ENCODE measurements at places on chromosomes 4 and X.
A peak's percentile ranks its signal among the peaks of the same experiment; 100 is the strongest.

GRCh38 chr4:48979914-48980579 is 6.0 kb upstream of the CWH43 start:
- no peak for DNase-seq

- DNase-seq = no peak
Observed at GRCh38 chr4:85452058-85452731, 22.8 kb upstream of the ARHGAP24 start.

DNA sequence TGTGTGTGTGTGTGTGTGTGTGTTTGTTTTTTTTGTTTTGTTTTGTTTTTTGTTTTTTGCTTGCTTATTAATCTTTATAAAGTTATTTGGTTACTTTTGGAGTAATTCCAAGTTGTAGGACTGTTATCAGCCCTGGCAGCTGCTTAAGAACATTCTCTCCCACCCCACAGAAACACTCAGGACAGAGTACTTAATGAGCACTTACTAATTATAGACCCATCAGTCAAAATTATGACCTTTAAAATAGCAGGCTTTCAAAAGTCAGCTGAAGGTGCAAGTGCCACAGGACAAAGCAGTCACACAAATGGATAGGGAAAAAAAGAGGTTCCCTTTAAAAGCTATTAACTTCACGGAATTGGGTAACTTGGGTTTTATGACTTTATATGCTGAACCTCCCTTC is 69.0 kb downstream of the BEND2 start:
- DNase-seq = no peak

DNA sequence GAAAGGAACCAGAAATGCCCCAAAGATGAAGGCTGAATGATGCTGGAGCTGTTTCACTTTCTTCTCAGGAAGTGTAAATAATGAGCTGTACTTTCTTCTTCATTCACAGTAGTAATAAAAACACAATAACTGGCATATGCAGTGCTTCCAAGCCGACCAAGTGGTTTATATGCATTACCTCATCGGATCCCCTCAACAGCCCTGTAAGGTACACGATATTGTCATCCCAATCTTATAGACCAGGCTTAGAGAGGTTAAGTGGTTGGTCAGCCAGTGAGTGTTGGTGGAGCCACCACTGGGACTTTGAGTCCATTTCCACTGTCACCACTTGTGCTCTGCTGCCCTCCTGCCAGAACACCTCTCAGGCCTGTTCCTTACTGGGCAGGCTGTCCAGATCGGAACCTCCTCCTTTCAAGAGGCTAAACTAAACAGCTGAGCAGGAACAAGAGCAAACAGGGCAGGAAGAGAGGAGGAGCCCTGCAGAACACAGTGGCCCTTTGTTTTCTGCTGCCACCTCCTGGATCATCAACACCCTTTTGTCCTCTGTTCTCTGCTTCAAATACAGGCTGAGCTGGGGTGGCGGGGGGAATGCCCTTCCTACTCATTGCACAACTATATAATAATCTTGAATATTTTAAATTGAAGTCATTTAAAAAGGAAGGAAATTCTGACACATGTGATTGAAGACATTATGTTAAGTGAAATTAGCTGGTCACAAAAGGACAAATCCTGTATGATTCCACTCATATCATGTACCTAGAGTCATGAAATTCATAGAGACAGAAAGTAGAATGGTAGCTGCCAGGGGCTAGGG is 112.5 kb upstream of the ATP6AP2 start:
- DNase-seq = peak; percentile 20

- no peak for DNase-seq
Observed at GRCh38 chr4:88751258-88752075, 53.8 kb upstream of the NAP1L5 start.

DNA sequence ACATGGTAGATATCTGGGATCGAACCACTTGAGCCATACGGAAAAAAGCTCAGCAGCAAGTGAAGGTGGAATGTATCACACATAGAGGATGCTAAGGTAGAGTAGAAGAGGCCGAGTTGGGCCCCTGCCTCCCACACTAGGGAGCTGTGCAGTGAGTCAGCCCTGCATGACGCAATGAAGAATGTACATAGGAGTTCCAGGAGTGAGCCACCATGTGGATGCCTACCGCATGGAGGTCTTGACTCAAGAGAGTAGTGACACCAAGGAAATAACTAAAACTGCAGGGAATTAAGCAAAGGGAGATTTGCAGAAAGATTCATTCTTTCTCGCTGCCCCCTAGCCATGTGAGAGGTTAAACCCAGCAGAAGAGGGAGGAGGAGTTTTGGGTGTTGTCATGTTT is 389.6 kb upstream of the IGFBP7 start:
- no peak for DNase-seq

GRCh38 chr4:38132107-38132673 is 172.0 kb downstream of the PTTG2 start:
- DNase-seq = peak; percentile 63

GRCh38 chr4:174650711-174651355 is 128.5 kb upstream of the HPGD start:
- DNase-seq = no peak

GRCh38 chr4:99285387-99285786 is 5.4 kb downstream of the ADH1A start:
- no peak for DNase-seq

DNA sequence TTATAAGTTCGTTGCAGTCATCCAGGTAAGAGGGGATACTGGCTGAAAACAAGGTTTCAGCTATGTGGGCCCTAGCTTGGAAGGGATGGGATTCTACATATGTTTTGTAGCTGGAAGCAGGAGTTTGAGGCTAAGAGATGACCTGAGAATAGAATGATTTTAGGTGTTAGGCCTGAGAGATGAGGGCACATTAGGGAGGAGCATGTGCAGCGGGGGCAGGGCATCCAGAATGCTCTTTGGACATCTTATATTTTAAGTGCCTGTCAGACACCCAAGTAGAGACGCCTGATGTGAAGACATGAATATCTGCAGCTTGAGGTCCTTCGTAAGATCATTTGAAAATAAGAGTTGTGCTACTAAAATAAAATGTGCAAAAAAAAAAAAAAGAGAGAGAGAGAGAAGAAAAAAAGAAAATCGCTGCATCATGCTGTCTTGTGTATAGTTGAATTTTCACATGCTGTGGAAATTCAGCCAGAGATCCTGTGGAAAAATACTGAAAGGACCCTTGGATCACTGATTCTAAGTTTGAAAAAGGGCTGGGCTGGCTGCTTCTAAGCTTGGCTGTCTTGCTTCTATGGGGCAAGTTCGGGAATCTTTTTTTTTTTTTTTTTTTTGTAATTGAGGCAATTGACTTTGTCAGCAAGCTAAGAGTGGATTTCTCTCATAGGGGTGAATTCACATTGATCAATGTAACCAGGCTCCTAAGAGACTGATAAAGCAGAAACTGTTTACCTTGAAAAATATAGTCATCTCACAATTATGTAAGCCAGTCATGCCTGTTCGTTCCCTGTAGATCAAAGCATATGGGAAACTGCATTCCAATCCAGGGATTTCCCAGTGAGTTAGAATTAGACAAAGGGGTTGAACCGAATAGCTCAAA is 341.0 kb upstream of the GATB start:
- no peak for DNase-seq

GRCh38 chrX:46686003-46686645 is 72.8 kb downstream of the SLC9A7 start:
- peak; percentile 22 for DNase-seq

GRCh38 chr4:174281901-174282300 is 1.6 kb downstream of the FBXO8 start:
- no peak for DNase-seq

GRCh38 chrX:154738011-154738738 is 12.7 kb downstream of the GAB3 start:
- no peak for DNase-seq

GRCh38 chr4:105279314-105279713 is 132.6 kb downstream of the TET2 start:
- no peak for DNase-seq

DNA sequence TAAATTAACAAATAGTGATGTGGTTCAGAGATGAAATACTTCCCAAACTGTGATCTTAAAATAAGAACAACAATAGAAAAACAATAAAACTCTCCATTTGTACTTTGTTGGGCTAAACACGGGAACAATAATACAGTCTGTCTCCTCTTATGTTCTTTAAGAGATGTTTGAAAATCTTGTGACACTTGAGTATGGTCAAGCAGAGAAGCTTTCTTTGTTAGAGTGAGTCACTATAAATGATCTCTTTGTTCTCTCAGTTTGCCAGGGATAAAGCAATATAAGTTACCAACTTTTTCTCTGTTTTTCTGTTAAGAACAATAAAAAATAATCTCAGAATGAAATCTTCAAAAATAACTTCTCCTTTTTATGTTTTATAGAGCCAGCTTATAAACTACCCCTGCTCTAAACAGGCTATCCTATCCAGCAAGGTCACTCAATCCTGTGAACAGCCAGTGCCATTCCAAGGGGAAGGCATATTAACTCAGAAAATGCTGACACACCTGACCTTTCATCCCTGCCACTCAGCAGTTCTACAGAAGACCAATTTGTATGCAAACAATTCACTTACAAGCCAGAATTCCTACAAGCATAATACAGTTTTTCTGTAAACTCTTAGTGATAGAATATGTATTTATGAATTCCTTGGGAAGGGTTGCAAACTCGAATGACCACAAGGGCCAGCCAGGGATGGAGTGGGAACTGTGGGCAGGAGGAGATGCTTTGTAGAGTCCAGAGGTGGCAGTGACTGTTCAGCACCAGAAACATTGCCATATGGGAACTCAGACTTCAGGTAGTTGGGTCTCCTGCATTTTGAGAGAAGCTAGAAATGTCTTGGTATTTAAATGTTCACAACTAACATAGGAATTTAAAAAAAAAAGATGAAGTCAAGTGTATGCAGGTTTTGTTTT is 52.2 kb downstream of the AFM start:
- no peak for DNase-seq
